ENCODE measurements at places on chromosomes 6 and 20.

GRCh38 chr20:914727-915498 is 1.2 kb downstream of the ANGPT4 start:
- no peak overlapping the region for H3K27ac ChIP-seq
- H3K27me3 ChIP-seq: peaks cover 33% of the 10 kb centered on the region
- no peaks in the 10 kb centered on the region for H3K4me1 ChIP-seq
- no peaks in the 10 kb centered on the region for H3K36me3 ChIP-seq
- DNase-seq: no peak

- DNase-seq: no peak
- no peaks in the 10 kb centered on the region for H3K4me1 ChIP-seq
- H3K27ac ChIP-seq: no peak overlapping the region
- H3K4me3 ChIP-seq: no peak overlapping the region
- H3K36me3 ChIP-seq: no peaks in the 10 kb centered on the region
Measured at GRCh38 chr6:166389119-166389518, 6.4 kb upstream of the MPC1 start.

- peaks cover 5% of the 10 kb centered on the region for H3K4me1 ChIP-seq
- no peak overlapping the region for H3K27ac ChIP-seq
- DNase-seq: no peak
- H3K27me3 ChIP-seq: no peaks in the 10 kb centered on the region
Measured at GRCh38 chr6:150549674-150550101, 50.0 kb upstream of the PLEKHG1 start.

DNA sequence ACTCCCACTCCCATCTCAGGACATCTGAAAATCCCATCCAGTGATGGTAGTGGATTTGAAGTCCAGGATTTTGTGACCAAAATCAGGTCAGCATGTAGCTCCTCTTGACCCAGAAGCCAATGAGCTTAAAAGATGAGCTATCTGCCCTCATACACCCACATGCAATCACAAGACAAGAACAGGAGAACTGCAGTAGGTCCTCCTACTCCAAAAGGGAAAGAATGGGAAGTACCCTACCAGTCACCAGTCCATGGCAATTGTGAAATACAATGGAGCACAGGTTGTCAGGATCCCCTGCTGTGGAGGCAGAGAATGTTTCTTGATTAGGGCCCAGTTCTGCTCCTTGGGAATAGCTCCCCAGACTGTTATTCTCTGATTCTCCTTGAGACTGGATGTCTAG is 347.3 kb upstream of the CNR1 start:
- no peaks in the 10 kb centered on the region for H3K27me3 ChIP-seq
- H3K36me3 ChIP-seq: no peaks in the 10 kb centered on the region
- H3K27ac ChIP-seq: no peak overlapping the region
- H3K4me1 ChIP-seq: no peaks in the 10 kb centered on the region

- H3K27me3 ChIP-seq: 0 out of 2 replicates have a peak, but pooled peaks cover 4% of the 10 kb centered on the region
- no peak overlapping the region for H3K27ac ChIP-seq
- DNase-seq: no peak
- no peak overlapping the region for H3K4me3 ChIP-seq
- H3K36me3 ChIP-seq: no peaks in the 10 kb centered on the region
- peaks cover 15% of the 10 kb centered on the region for H3K4me1 ChIP-seq
Measured at GRCh38 chr20:57277398-57278105, 11.1 kb upstream of the BMP7 start.

DNA sequence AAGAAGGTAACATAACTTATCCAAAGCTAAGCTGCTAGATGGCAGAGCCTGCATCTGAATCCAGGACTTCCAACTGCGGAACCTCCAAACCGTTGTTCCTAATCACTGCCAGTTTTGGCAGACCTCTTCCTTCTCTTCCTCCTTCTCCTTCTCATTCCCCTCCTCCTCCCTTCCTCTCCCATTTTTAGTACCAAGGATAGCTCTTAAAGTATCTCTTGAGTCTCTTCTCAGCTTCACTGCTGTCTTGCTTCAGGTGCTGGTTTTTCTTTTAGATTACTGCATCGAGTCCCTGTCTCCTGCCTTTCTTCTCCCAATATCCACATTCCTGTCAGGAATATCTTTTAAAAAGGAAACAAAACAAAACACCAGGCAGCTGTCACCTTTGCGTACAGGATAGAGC is 77.1 kb downstream of the CDYL start:
- no peak for DNase-seq
- no peak overlapping the region for H3K4me3 ChIP-seq
- H3K4me1 ChIP-seq: peaks cover 10% of the 10 kb centered on the region
- H3K27ac ChIP-seq: no peak overlapping the region

- peaks cover 85% of the 10 kb centered on the region for H3K36me3 ChIP-seq
- no peak for DNase-seq
- H3K4me3 ChIP-seq: no peak overlapping the region
- H3K27ac ChIP-seq: no peak overlapping the region
- no peaks in the 10 kb centered on the region for H3K27me3 ChIP-seq
Measured at GRCh38 chr20:47701612-47702011, 83.7 kb downstream of the SULF2 start.

- no peaks in the 10 kb centered on the region for H3K27me3 ChIP-seq
- H3K36me3 ChIP-seq: no peaks in the 10 kb centered on the region
- DNase-seq: no peak
- no peak overlapping the region for H3K4me3 ChIP-seq
Measured at GRCh38 chr6:144338951-144339700, 54.0 kb downstream of the UTRN start.

DNA sequence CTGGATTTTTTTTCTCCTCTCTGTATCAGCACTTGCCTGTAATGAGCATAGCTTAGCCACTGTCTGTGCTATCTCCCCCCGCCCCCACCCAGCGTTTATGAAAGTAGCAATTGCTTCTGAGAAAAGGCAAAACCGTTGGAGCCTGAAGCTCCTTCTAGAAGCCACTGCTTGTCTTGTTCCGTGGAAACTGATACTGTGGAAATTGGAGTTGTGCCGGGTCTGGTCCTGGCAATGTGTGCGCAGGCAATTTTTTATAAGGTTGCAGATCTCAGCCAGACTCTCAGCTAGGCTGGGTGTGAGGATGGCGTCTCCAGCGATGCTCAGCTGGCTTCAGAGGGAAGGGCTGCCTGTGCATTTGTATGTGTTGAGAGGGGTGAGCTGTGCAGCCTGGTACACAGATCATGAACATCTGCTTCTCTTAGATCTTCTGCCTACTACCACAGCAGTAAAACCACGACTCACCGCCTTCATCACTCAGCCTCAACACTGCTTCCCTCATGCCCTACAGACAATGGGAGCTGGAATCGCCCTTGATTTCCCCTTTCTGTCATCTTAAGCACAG is 72.4 kb upstream of the GTSF1L start:
- no peaks in the 10 kb centered on the region for H3K36me3 ChIP-seq
- no peak overlapping the region for H3K27ac ChIP-seq
- H3K4me3 ChIP-seq: no peak overlapping the region
- H3K4me1 ChIP-seq: peaks cover 8% of the 10 kb centered on the region
- DNase-seq: no peak

DNA sequence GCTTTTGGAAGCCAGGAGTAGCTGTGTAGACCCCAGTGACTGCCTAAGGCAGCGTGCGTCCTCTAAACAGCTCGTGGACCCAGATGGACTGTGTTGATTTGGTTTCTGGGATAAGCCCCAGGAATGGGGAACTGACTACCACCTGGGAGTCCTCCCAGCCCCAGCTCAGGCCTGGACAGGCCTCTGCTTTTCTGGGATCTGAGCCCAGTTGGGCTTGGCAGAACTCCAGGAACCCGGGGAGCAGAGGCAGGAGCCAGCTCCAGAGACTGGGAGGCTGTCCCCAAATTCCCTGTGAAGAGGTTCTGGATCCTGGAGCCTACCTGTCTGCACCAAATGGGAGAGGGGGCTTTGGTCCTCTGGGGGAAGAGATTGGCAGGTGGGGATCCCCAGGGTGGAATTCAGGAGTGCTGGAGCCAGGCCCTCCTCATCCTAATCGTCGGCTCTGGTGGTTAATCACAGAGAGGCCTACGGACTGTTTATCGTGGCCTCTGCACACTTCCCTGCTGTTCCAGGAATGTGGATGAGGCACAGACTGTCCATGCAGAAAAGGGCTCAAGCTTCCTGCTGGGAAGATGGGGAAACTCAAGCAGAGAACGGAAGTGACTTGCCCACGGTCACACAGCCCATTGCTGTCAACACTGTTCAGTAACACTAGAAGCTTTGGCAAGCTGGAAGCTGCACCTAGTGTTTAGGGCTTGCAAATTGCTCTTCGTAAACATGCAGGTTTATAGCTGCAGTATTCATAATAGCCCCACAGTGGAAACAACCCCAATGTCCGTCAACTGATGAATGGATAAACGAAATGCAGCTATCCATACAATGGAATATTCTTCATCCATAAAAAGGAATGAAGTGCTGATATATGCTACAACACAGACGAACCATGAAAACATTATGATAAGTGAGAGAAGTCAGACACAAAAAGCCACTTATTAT is 100.6 kb downstream of the KCNB1 start:
- H3K36me3 ChIP-seq: no peaks in the 10 kb centered on the region
- H3K27ac ChIP-seq: no peak overlapping the region
- no peaks in the 10 kb centered on the region for H3K4me1 ChIP-seq

Data from PC-9 (cell line).